ENCODE measurements at places on chromosomes 1 and 21. TPM values are rescaled to one million over a fixed set of nuclear protein-coding genes. Genes with fewer than 3 reads are reported as not detected.

DNA sequence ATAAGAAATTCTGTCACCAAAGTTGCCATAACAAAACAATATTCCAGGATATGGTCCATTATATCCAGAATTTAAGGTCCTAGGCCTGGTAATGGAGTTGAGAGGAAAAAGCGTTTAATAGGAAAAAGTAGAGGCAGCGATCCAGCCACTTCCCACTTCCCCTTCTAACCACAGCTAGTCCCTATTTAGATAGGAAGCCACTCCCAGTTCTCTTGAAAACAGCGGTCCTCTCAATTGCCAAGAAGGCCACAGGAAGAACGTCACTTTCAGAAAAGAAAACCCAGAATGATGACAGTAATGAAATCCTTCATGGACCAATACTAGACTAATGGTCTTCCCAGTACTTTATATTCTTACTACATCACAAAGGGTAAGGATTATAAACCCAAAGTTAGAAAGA, 38.6 kb downstream of the ABL2 start:
- DNase-seq: no peak

DNA sequence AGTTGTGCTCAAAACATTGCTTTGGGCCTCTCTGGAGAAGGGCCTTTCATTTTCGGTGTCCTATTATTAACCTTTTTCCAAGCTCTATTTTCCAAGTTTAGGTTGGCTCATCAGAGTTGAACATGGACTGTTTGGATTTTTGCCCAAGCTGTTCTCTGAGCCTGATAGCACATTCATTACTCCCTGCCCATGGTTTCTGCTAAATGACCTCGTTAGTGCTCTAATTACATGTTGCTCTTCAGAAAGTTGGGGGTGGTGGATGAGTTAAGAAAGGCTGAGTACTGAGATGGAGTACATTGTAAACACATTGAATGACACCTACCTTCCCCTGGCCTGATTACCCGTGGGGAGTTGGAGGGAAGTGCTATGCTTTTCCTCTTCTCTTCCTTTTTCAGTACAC, 38.9 kb downstream of the LMO4 start:
- DNase-seq: no peak

DNA sequence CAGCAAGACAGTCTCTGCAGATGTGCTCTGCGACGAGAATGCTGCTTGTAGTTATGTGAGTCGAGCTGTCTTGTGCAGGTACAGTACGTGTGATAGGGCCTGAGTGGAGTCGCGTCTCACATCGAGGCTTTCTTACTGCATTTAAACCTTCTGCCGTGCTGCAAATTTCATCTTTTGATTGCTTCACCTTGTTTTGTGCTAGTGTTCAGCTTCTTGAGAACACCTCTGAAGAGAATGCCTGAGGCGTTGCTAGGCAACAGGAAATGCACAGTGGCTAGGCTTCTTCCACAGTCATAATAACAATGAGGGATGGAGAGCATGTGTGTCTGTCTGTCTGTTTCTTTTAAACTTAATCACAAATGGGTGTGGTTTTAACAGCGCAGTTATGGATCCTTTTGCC, 52.9 kb downstream of the MRPS6 start:
- DNase-seq: no peak

KCNT2 gene
- total RNA-seq: 4.1 TPM

INSRR gene
- 0.17 TPM for total RNA-seq

DNA sequence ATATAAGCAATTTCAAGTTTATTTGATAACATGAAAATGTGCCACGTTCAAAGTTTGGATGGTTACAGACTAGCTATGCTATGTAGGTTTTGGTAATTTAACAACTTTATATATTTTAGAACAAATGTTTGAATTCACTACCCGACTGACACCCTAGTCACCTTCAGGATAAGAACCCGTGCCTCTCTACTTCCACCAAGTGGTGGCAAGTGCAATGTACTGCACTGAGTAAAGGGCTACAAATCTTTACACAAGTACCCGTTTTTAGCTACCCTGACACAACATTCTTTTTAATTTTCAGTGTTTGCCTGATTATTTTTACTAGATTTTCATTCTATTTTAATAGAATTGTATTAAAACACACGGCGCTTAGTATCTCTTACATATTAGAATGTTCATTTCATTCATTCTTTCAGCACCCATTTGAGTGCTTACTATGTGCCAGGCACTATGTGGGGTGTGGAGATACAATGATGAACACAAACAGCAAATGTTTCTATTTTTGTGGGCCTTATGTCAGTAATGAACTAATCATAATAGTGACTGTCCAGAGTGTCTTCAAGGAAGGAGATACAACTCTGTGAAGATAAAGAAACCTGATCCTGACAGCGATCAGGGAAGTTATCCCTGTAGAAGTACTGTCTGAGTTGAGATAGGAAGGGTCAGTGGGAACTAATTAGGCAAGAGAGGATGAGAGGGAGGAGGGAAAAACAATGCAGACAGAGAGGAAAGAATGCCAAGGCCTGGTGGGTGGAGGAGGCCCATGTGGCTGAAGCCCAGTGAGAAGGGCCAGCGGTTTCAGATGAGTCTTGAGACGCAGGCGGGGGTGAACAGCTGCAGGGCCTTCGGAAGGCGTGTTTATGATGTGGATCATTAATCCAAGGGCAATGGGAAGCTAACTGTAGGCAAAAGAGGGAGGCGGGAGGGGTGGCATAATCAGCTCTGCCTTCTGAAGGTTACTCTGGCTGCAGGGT, 3.8 kb downstream of the LCA5L start:
- DNase-seq: no peak

GRCh38 chr1:61182480-61182879, 100.1 kb downstream of the NFIA start:
- DNase-seq: no peak

DNA sequence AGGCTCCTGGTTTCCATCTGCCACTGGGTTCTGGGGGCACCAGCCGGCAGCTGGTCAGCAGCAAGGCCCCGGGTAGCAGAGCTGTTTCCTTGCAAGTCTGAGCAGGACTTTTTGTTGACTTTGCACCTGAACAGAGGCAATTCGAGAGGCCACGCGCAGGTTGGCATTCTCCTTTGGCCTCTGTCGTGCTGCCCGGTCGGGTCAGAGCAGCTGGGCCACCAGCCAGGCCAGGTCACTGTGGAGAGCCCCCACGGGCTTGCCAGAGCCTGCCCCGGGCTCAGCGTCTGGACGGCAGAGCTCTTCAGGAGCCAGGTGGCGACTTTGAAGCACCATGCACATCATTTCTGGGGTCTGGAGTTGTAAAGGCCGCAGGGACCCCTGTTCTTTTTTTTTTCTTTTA, 28.4 kb upstream of the TMEM52 start:
- DNase-seq: no peak

GRCh38 chr1:241899210-241899609, 51.2 kb downstream of the EXO1 start:
- no peak for DNase-seq

TLCD4 gene
- 10.5 TPM for total RNA-seq

GRCh38 chr1:59641836-59642235, 172.9 kb upstream of the HOOK1 start:
- no peak for DNase-seq

FNDC10 gene
- 2.2 TPM for total RNA-seq

- DNase-seq: no peak
Observed at GRCh38 chr21:28590026-28590425, 402.7 kb downstream of the LTN1 start.

DNA sequence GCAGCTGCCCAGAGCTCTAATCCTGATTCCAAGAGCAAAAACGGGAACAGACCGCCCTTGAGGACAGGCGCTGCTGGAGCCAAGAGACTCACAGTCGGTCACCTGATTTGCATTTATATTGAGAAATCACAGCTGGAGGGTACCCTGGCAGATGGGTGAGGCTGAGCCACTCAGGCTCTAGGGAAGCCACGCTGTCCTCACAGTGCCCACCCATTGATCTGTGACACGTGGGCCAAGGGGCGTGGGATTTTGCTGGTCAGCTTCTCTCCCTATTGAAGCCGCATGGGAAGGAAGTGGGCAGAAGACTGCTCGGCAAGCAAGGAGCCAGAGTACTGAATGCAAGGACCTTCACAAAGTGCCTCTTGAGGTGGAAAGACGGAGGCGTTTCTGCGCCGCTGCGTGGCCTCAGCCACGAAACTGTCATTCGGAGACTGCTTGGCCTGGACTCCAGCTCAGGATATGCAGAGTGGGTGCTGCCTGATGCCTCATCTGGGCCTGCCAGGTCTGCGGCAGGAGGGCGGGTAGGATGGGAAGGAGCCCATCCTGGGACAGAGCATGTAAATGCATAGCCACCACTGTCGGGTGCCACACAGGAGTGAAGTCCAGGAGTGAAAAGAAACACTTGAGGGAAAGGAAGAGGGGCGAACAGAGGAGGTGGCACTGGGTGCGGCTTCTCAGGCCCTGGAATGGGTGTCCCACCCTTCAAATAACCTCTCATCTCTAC, 139.8 kb downstream of the PGBD5 start:
- DNase-seq: no peak

- DNase-seq: no peak
Observed at GRCh38 chr1:58206749-58207148, 339.8 kb downstream of the OMA1 start.

DNA sequence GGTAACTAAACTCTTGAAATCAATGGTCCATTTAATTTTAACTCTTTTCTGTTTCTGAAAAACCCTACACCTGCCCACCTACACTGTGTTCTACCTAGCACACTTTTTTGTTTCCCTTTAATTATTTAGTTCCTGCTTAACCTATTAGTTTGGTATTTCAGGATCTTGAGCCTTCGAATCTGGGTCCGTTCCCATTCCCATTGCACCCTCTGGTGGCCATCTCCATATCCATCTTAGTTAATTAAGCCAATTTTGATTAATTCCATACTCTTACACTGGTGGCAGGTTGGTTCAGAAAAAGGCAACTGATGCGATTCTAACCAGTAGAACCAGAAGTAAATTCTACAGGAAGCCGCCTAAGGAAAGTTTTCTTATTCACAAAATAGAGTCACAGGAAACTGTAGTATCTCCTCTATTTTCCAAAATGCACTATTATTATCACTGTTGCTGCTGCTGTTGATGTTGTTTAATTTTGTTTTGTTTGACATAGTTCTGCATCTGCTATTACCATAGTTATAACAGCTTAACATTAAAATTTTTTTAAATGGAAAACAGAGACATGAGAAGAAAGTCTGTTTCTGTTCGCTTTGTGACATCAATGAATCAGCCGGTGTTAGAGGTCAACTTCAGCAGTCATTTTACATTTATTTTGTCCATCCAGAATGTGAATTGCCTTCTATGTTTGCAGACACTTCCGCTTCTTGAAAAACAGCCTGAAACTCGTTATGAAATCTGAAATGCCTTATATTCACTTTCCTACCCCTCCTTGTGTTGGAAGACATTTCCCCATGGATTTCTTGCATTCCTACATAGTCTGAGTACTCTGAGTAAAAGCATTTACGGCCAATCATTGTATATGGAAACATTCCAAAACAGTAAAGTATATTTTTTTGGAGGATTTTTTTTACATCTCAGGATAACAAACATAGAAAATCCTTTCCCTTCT, 115.5 kb upstream of the NCAM2 start:
- DNase-seq: peak; percentile 35

- DNase-seq: no peak
Observed at GRCh38 chr21:46504666-46505065, 46.0 kb downstream of the DIP2A start.

DNA sequence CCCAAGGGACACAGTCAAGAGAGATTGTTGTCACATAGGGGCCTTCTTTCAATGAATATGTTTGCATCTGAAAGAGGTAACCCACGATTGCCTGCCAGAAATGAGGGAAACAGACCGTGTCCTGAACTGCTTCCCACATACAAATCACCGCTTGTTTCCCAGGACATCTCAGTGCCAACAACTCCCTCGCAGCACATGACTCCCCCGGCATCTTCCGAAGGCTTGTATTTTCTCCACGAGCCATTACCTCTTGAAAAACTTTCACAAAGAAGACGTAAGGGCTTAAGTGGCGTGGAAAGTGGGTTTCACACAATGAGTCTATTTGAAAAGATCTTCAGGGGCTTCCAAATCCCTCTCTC, 31.6 kb upstream of the PDE9A start:
- no peak for DNase-seq

- DNase-seq: no peak
Observed at GRCh38 chr1:55329091-55329490, 113.9 kb upstream of the USP24 start.

SPRR4 gene
- total RNA-seq: not detected

GRCh38 chr1:30966690-30967369, 58.3 kb upstream of the SDC3 start:
- DNase-seq: no peak

GRCh38 chr1:41657679-41658295, 173.3 kb upstream of the EDN2 start:
- DNase-seq: no peak

NTMT2 gene
- total RNA-seq: not detected

CYP4Z1 gene
- total RNA-seq: not detected
